Endothelial cell (in vitro differentiated cells): ENCODE measurements at places on chromosomes 11 and 22. TPM values are rescaled to one million over a fixed set of nuclear protein-coding genes. Genes with fewer than 3 reads are reported as not detected.

Gene AKIP1
- total RNA-seq, result 20.8 TPM

- DNase-seq, result no peak
Observed at GRCh38 chr11:20644360-20644759, 25.0 kb upstream of the NELL1 start.

Gene CCDC188
- total RNA-seq, result not detected

Gene USP2
- 1.5 TPM for total RNA-seq

Gene LRRC74B
- not detected for total RNA-seq

GRCh38 chr11:88552379-88553062, 215.0 kb upstream of the CTSC start:
- peak; percentile 64 for DNase-seq

Gene GSTT2B
- total RNA-seq, result 6.0 TPM

DNA sequence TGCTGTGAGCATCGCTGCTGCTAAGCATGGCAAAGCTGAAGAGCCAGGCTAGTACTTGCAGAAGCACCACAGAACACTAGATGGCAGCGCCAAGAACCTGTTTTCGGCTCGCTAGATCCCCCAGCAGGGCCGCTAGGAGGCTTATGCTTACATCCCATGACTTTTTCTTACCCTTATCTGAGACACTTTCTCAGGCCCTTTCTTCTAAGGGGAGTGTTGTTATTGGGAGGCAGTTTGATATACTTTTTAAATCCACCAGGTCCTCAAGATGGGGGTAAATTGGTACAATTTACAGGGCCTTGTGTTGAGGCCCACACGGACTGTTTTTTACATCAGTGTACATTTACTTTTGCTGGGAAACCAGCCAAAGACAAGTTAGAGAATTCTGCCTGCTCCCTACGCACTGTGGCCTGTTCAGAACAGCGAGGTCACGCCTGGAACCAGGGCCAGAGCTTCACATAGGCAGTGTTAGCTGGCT, 4.0 kb downstream of the TRIM6 start:
- peak; percentile 66 for DNase-seq

Gene POU2AF2
- not detected for total RNA-seq

Gene SEC14L2
- 3.9 TPM for total RNA-seq

DNA sequence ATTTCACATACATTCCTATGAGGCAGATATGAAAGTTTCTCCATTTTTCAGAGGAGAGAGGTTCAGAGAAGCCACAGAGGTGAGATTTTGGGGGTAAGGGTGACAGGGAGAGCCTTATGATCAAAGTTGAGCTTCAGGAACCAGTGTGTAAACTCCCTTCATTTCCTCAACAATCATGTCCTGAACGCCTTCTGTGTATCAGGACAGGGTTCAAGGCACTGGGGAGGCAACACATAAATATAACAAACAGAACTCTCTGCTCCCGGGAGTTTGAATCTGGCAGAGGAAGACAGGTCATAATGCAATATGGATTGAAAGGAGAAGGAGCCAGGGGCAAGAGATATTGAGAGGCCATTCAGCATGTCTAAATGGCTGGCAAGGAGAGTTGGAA, 28.0 kb downstream of the AMOTL1 start:
- DNase-seq, result no peak

DNA sequence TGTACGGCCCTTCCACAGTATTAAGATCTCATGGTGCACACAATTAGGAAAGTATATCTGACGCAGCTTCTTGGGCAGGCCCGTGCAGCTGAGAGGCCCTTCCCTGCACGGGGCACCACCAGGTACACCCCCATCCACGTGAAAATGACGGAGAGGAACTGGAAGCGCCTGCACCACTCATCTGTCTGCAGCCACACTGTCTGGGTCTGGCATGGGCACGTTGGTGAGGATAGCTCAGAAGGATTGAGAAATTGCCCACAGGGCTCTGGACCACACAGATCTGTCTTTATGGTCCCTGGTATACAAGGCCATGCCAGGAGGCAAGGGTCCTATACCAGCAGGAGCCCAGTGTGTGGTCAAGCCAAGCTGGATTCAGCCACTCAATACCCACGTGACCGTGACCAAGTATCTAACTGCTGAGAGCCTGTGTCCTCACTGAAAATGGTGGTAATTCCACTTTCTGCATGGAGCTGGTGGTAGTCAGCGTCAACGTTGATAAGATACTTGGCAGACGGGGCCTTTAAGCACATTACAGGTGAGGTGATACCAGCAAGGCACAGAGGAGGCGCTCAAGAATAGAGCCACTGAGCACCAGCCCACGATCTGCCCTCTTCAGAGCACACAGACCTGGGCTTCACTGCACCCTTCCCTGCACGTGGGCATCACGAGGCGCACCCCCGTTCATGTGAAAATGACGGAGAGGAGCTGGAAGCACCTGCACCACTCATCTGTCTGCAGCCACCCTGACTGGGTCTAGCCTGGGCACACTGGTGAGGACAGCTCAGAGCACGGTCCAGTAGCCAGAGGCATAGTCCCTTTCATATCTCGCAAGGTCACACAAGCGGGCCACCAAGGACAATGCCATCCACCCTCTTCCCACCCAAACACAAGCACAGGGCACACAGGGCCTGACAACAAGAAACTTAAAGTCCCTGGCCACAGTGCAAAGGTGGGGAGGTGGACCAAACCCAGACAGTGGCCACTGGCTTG, 28.4 kb downstream of the SHANK2 start:
- DNase-seq, result no peak

- no peak for DNase-seq
Observed at GRCh38 chr22:50505276-50505775, 2.2 kb downstream of the LMF2 start.

DNA sequence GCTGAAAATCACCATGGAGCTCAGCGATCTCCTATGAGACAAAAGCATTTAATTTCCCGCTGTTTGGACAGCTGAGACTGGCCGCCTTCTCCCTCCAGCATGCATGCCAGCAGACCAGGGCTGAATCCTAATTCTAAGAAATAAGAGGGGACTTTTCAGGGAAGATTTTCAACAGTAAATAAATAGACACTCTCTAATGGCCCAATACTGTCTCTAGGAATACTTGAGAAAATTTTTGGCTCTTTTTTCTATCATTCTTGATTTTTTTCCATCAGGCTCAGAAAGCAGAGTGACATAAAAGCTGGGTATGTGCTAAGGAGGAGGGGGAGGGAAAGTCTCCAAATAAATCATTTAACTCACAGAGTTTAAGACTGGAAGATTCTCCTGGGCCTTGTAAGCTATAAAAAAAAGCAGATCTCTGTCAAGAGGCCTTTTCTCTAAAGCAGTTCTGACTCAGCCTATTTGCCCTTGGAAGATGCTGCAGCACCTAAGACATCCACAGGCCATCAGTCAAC, 17.6 kb upstream of the SPON1 start:
- DNase-seq, result no peak

- no peak for DNase-seq
Observed at GRCh38 chr11:85021058-85021457, 606.1 kb downstream of the DLG2 start.

DNA sequence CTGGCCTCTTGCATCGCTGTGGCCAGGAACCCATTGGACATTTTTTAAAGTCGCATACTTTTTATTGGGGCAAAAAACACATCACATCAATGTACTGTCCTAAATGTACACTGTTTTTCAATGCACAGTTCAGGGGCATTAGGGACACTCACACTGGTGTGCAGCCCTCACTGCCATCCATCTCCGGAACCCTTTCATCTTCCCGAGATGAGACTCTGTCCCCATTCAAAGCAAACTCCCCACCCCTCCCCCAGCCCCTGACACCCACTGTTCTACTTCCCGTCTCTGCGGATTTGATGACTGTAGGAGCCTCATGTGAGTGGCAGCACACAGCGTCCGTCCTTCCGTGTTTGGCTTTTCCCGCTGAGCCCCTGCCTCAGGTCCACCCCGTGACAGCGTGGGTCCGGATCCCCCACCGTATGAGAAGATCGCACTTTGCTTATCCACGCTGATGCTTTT, 41.8 kb upstream of the TH start:
- DNase-seq, result no peak

- no peak for DNase-seq
Observed at GRCh38 chr11:32334822-32335221, 100.5 kb downstream of the WT1 start.

Gene RELT
- total RNA-seq, result 15.2 TPM

Gene SERPIND1
- total RNA-seq, result 0.18 TPM

- DNase-seq, result peak; percentile 63
Observed at GRCh38 chr22:35538801-35539321, 1.8 kb upstream of the RASD2 start.

Gene OR52I1
- total RNA-seq, result not detected

DNA sequence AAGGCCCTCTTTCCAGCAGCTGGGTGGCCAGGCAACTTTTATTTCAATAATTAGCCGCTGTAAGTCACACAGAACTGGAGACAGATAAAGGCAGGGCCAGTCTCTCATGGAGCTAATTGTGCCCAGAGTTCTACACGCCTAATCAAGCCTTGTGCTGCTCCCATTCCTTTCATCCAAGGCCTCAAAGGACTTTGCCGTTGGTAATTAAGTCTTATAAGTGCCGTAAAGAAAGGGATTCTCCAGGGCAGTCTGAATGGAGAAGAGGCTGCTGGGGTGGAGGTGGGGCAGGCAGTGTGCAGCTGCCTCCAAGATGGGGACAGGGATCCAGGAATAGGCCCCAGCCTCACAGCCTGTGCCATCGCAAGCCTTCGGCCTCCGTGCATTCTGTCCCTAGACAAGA, 357.9 kb downstream of the TENM4 start:
- no peak for DNase-seq

Gene RAPSN
- total RNA-seq, result 0.95 TPM

GRCh38 chr11:1506981-1507380, 20.4 kb upstream of the MOB2 start:
- no peak for DNase-seq

DNA sequence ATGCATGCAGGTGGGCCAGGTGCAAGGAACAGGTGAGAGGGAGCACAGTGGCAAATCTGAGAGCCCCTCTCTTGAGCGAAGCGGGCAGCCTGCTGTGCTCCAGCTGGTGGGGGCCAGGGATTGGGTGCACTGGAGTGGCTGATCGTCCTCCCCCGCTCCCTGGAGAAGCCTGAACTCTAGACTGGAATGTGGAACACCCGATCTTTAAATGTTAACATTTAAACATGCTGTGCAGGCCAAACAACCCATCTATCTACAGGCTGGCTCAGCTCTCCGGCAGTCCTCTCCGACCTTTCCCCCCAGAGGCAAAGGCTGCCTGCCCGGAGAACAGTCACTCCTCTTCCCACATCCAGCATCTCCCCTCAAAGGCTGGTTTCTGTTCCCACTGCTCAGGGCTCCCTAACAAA, 5.1 kb downstream of the MRGPRF start:
- DNase-seq, result no peak

DNA sequence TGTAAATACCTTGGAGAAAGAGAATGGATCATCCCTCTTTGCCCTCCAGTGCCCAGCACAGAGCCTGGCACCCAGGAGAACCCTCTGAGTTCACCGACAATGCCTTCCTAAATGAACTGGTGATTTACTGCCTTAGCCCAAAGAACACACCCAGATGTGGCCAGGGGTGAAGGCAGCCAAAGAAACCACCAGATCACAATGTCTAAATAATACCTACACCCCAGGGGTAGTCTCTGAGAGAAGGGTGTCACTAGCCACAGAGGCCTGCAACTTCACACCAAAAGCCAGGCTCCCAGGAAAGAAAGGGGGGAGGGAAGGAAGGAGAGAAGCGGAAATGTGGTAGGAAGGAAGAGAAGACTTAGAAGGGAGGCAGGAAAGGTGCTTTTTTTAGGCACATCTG, 65.7 kb downstream of the RPL27A start:
- no peak for DNase-seq

DNA sequence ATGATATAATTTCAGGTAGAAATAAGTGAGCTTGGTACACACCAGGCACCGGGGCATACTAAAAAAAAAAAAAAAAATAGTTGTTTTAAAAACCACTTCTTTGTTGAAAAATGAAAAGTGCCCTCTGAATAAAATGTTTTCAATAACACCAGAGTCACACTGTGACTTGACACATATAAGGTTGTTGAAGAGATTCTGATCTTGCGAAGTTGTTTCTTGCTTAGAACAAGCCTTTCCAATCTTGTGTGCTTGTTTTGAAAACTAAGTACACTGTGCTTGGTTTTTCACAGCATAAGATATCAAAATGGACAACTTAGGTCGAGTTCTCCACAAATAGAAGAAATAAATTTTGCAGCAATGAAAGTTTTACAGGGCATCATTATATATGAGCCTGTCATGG, 17.0 kb downstream of the PDGFD start:
- no peak for DNase-seq

DNA sequence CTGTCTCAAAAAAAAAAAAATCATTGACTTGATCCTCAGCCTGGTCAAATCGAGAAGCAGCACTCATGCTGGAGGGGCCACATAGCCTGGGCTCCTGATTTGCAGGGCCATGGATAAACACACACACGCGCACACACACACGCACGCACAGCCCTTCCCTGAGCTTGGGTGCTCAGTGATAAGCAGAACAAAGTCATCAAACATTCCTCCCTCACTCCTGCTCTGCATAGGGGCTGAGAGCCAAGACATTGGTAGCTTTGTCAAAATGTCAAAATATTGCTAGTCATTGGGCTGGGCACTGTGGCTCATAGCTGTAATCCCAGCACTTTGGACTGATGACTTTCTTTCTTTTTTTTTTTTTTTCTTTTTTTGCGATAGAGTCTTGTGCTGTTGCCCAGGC, 34.0 kb upstream of the A4GALT start:
- no peak for DNase-seq

Gene CACNA1I
- total RNA-seq, result 0.10 TPM

GRCh38 chr11:10243896-10244575, 50.0 kb downstream of the SBF2 start:
- no peak for DNase-seq

Gene BDNF
- total RNA-seq, result 0.10 TPM

GRCh38 chr22:17733466-17733865, 40.8 kb downstream of the BID start:
- no peak for DNase-seq
